Ammon's horn (tissue), 1 donor: ENCODE measurements at places on chromosomes 5 and 9.

DNA sequence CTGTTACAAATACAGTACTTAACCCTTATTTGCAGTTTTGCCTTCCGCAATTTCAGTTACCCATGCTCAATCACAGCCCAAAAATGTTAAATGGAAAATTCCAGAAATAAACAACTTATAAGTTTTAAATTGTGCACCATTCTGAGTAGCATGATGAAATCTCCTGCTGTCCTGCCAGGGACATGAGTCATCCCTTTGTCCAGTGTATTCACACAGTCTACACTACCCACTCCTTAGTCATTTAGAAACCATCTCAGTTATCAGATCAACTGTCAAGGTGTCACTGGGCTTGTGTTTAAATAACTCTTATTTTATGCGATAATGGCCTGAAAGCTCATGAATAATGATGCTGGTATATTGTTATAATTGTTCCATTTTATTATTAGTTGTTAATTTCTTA lies 95.8 kb downstream of the PLCXD3 start:
- DNase-seq, result no peak

GRCh38 chr5:107388141-107388861 lies 282.4 kb downstream of the EFNA5 start:
- no peak for DNase-seq

GRCh38 chr9:88184976-88185375 lies 46.7 kb upstream of the SPATA31C2 start:
- no peak for DNase-seq

- DNase-seq, result no peak
Measured at GRCh38 chr9:136829412-136829811, 12.9 kb upstream of the AJM1 start.

DNA sequence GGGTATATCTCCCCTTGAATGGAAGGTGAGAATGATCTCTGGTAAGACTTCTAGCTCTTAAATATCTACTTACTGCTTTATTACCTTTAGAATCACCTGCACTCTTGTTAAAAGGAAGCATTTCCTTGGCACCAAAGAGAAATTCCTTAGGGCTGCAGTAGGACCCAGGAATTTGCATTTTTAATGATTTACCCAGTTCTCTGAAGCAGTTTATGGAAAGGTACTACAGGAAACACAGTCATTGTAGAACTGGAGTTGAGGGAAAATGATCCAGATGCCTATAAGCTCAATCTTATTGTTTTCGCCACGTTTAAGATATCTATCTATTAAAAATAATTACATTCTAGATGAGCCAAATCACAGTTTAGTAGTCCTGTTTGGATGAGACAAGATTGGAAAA lies 9.5 kb upstream of the C9 start:
- no peak for DNase-seq
